ENCODE measurements at places on chromosomes 5 and 9.

- H3K36me3 ChIP-seq = no peaks in the 10 kb centered on the region
- H3K4me3 ChIP-seq = no peak overlapping the region
- no peak for DNase-seq
- H3K27ac ChIP-seq = no peak overlapping the region
Observed at GRCh38 chr9:4497395-4497794, 7.1 kb downstream of the SLC1A1 start.

- no peak overlapping the region for H3K27ac ChIP-seq
- no peaks in the 10 kb centered on the region for H3K4me1 ChIP-seq
- no peak for DNase-seq
- H3K36me3 ChIP-seq = no peaks in the 10 kb centered on the region
Observed at GRCh38 chr9:69535911-69536310, 136.3 kb downstream of the APBA1 start.

DNA sequence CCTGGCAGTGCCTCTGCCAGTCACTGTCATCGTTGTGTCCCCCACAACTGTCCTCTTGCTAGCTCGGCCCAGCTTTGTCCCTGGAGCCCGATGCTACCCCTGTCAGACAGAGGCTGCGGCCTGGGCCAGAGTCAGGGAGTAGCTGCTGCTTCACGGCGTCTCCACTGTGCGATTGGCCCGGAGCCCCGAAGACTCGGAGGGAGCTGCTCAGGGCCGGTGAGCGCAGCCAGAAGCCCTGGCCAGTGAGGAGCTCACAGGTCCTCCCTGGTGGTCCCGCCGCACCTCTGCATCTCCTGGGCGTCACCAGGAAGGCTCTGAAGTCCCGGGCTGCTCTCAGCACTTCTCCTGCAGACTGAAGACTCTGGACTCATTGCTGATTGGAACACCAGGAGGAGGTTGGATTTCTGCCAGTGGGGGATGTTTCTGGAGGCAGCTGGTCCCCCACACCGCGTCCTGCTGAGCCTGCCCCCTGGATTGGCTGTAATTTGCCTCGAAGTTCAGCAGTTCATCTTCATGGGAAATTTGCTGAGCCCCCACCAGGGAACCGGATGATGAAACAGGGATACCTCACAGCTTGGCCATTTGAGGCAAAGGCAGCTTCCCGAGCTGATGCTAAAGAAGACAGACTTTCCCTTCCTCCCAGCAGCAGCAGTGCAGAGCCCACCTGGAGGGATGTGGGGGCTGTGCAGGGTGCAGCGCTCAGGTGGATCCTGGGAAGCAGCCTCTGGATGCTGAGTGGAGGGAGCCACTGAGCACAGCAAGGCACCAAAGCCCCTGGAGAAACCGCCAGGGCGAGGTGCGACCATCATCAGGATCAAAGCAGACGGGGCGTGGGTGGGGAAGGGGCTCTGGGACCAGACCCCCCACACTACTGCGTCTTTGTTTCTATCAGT is 45.6 kb downstream of the USP20 start:
- peaks cover 22% of the 10 kb centered on the region for H3K36me3 ChIP-seq
- no peaks in the 10 kb centered on the region for H3K27me3 ChIP-seq

DNA sequence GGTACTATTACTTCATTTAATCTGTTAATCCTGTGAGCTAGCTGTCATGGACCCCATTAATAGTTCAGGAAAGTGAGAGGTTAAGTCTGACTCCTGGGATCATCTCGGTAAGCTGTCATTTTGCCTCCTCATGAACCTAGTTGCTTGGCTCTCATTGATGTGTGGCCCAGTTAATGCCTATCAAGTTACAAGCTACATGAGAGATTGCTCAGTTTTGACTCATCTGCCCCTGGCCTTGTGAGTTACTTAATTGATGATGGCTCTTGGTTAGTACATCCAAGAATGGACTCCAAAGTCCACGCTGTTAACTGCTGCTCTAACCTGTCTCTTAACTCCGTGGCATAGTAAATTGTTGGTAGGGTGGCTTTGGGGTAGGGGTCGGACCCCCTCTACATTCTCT is 23.9 kb downstream of the LARP1 start:
- H3K4me3 ChIP-seq = no peak overlapping the region
- H3K4me1 ChIP-seq = peaks cover 85% of the 10 kb centered on the region
- no peaks in the 10 kb centered on the region for H3K36me3 ChIP-seq

- no peaks in the 10 kb centered on the region for H3K36me3 ChIP-seq
- H3K4me1 ChIP-seq = peaks cover 14% of the 10 kb centered on the region
- H3K27me3 ChIP-seq = no peaks in the 10 kb centered on the region
Observed at GRCh38 chr5:137656558-137656957, 79.3 kb downstream of the KLHL3 start.

DNA sequence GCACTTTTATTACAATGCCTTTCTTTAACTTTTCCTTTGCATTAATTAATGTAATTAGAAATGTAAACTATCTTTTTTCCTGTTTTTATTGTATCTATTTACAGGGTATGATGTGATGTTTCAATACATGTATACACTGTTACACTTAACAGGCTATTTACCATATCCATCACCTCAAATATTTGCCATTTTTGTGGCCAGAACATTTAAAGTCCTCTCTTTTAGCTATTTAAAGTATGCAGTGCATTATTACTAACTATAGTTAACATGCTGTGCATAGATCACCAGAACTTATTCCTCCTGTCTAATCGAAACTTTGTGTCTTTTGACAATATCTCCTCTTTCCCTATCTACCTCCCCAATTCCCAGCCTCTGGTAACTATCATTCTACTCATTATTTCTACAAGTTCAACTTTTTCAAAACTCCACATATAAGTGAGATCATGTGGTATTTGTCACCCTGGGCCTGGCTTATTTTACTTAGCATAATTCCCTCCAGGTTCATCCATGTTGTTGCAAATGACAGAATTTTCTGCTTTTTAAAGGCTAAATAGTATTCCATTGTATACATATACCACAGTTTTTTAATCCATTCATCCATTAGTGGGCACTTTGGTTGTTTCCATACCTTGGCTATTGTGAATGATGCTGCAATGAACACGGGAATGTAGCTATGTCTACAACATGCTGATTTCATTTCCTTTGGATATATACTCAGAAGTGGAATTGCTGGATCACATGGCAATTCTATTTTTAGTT is 32.8 kb downstream of the OR2K2 start:
- no peaks in the 10 kb centered on the region for H3K27me3 ChIP-seq
- H3K4me3 ChIP-seq = no peak overlapping the region
- no peak for DNase-seq
- no peak overlapping the region for H3K27ac ChIP-seq
- peaks cover 16% of the 10 kb centered on the region for H3K4me1 ChIP-seq
- H3K36me3 ChIP-seq = no peaks in the 10 kb centered on the region

DNA sequence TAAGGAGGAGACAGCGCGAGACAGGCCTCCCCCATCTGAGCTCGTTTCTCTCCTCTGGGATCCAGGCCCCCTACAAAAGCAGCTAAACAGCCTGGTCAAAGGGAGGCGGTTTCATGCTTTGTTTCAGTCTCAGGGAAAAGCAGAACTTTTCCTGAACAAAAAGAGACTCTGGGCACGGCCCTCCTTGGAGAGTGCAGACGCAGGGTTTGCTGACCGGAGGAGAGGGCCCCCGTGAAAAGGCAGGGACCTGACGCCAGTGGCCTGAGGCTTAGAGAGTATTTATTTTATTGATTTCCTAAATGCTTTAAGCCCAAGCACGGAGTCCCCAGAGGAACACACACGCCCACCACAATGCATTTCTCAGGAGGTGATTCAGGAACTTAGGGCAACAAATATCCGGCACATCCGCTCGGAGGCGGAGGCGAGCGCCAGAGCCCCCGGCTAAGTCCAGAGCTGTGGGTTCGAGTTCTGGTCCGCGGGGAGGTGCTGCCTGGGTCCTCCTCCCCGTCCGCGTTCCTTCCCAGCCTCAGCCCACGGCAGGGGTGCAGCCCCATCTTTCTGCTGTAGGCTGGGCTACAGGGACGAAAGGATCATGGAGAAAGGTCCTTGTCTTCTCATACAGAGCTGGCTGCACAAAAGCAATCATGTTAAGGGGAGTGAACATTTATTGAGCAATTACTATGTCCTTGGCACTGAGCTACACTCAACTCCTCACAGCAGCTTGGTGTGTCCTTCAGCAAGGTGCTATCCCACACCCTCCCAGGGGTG is 40.0 kb downstream of the PTGES start:
- no peaks in the 10 kb centered on the region for H3K36me3 ChIP-seq
- no peaks in the 10 kb centered on the region for H3K27me3 ChIP-seq
- peaks cover 57% of the 10 kb centered on the region for H3K4me1 ChIP-seq
- DNase-seq = no peak
- H3K27ac ChIP-seq = peak overlapping the region; percentile 84

Data from tibial artery (tissue), 4 donors.